Hindlimb muscle (tissue), 1 donor: ENCODE measurements at places on chromosomes 1 and 21. TPM values are rescaled to one million over a fixed set of nuclear protein-coding genes. Genes with fewer than 3 reads are reported as not detected.

Gene KCNJ15
- 0.23 TPM for polyA plus RNA-seq

Gene IFNAR2
- 12.8 TPM for polyA plus RNA-seq

DNA sequence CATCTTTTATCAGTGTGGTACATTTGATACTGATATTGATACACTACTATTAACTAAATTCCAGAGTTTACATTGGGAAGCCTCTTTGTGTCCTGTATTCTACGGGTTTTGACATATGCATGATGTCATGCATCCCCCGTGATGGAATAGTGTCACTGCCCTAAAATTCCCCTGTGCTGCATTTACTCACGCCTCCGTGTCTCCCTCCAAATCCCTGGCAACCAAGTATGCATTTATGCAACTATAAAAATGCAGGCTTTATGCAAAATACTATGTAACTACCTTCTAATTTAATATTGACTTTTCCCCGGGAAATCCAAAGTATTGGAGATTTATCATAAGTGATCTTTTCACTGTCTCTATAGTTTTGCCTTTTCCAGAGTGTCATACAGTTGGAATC, 453.7 kb upstream of the RUNX1 start:
- no peak for DNase-seq

- no peak for DNase-seq
These were observed 27.0 kb downstream of the IL10RB start for GRCh38 chr21:33293136-33293535.

- DNase-seq = no peak
These were observed 13.7 kb downstream of the PARS2 start for GRCh38 chr1:54750596-54750995.

DNA sequence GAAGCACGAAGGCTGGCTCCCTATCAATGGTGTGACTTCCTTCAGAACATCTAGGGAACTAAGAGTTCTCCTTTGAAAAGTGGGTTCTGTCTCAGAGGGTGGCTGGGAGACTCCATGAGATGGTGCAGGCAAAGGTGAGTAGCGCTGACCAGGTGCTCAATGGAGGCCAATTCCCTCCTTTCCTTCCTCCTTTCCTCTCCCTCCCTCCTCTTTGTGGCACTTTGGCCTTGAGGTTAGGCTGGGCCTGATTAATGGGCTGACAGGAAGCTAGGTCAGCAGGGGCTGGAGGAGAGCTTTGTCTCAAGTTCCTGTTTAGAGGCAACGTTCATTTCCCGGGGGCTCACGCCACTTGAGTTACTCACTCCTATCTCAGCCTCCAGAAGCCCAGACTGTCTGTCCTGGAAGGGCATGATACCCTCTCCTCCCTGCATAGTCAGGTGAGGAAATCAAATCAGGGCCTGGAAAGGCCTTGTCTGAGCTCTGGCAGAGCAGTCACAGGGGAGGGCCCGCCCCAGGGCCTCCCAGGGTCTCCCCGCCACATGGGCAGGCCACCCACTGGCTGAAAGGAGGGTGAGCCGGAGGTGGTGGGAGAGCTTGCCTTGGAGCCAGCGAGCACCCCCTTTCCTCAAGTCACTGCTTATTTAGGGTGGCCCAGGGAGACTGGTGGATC, 58.4 kb upstream of the SSBP3 start:
- no peak for DNase-seq

DNA sequence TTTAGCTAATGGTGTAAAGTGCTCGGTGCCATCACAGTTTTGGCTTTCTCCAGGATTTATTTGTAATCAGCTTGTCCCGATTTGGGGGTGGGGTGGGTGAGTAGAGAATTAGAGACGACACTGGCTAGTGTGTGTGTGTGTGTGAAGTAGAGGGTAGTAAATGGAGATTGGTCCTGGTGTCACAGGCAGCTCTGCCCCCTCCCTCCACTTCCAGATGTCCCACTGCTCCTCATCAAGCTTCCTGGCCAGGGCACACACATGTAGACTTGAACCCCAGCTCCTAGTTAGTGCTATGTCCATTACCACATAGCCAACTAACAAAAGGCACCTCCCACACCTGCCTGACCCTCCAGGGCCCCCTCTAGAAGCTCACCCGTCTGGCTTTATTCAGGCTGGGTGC, 3.2 kb downstream of the TRNP1 start:
- DNase-seq = no peak

GRCh38 chr1:180343921-180344769, 114.1 kb downstream of the LHX4 start:
- peak; percentile 26 for DNase-seq

Gene FASLG
- polyA plus RNA-seq = 0.14 TPM

Gene DUSP23
- 10.2 TPM for polyA plus RNA-seq

GRCh38 chr1:207845109-207845508, 65.8 kb downstream of the CD34 start:
- DNase-seq = no peak

Gene MAP10
- polyA plus RNA-seq = 2.9 TPM

DNA sequence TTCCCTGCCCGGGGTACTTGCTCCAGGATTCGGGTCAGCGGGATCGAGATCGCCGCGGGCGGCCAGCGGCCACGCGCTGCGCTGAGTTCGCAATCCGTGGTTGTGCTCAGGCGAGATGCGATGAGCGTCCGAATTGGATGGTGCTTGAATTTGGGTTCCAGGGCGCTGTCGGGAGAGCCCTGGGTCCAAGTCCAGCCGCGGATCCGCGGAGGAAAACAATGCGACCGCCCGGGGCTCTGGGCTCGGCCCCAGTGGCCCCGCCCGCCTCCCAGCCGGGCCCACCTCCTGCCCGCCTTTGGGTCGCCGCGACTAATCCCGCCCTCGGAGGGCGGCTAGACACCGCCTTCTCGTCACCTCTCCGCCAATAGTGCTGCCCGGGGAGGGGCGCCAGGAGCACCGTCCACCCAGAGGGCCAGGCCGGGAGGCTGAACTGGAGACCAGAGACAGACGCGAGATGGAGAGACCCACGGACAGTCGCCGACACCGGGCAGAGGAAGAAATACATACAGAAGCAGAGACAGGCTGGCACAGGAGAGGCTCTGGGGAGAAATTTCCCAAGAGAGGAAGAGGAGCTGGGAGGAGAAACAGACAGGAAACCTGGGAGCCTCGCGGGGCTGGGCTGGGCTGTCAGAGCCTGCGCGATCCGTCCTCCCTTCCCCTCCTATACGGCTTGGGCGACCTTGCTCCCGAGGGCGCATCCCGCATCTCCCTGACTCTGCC, at the start of gene SEMA6C:
Gene SEMA6C (minus strand): TSS at position 220 of the 720 bp plus-strand sequence. CDS start 4,010 bp downstream, outside the sequence.
- DNase-seq = peak; percentile 95

DNA sequence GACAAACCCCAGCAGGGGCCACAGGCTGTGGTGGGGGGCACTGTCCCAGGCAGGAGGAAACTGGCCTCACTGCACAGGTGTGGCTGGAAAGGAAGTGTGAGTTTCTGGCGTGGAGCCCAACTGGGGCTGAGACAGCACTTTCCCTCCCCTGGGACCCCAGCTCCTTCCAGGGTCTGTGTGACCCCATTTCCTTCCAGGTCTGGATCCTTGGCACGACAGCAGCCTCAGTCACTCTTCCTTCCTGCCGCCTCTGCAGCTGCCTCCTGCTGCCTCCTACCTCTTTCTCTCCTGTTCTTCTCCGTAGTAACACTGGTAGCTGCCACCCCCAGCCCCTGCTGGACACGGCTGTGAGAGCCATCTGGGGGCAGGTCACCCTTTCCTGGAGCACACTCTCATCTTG, 88.0 kb downstream of the SIK1 start:
- DNase-seq = no peak

DNA sequence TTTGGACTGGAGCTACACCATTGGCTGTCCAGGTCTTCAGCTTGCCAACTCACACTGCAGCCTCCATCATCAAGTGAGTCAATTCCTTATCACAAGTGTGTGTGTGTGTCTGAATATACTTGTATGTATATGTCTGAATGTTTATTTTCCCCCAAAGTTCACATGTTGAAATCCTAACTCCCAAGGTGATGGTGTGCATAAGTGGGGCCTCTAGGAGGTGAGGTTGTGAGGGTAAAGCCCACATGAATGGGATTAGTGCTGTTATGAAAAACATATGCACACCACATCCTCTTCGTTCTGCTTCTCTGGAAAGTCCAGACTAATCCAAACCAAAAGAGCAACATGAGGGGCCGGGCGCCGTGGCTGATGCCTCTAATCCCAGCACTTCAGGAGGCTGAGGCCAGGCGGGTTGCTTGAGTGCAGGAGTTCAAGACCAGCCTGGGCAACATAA, 48.7 kb upstream of the LBR start:
- no peak for DNase-seq
